Endodermal cell (in vitro differentiated cells): ENCODE measurements at places on chromosomes 3 and 15.

DNA sequence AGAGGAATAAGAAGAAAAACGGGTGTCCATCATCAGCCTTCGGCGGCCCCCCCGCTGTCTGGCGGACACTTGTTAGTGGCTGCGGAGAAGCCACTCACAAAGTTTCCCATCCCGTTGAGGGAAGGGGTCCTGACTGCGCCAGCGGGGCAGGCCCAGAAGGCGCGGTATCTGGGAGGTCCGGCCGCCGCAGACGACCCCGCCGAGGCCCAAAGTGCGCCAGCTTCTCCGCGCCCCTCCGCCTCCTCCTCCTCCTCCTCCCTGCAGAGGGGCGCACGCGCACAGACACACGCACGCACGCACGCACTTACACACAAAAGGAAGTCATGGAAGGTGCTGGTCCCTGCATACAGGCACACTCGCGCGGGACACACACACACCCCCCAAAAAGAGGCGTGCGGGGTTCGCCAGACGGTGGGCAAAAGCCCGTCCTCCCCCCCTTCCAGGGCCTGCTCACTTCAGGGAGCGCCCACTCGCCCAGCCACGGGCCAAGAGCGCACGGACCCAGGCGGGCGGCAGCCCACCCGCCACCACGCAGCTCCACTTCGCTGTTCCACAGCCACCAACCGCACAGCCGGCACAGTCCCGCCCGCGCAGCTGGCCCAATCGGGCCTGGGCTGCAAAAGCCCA lies 18.0 kb downstream of the ZNF148 start:
- DNase-seq: peak; percentile 70

GRCh38 chr15:100340721-100341238 lies 995 bp downstream of the ADAMTS17 start:
- DNase-seq: peak; percentile 73

DNA sequence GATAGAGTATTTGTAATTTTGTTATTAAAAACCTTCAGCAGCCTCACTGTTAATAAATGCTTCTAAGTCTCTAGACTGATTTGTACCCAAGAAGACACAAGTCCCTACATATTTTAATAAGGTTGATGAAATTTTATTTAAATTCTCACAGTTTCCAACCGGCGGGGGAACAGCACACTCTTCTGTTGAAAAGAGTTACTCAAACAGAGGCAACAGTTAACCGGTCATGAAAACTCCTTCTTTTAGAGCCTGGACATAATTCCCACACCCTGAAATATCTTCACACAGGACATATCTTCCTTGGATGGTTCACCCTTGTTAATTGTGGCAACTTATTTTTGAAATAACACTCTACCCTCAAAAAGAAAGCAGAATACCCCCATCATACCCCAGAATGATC lies 278.8 kb downstream of the FOXP1 start:
- DNase-seq: no peak

DNA sequence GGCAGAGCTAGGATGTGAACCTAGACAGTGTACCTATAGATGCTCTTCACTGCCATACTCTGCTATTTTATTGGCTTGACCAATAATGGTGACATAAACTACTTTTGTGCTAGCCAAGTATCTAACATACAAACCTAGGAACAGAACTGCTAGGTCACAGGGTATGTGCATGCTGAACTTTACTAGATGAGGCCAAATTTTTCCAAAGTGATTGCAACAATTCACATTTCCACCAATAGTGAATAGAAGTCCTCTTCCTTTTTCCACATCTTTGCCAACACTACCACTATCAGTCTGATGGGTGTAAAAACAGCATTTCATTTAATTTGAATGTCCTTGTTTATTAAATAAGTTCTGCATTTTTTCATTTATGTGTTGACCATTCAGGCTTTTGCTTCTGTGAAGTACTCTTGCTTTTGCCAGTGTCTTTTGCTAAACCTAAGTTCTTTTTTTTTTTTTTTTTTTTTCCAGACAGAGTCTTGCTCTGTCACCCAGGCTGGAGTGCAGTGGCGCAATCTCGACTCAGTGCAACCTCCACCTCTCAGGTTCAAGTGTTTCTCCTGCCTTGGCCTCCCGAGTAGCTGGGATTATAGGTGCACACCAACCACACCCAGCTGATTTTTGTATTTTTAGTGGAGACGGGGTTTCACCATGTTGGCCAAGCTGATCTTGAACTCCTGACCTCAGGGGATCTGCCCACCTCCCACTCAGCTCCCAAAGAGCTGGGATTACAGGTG lies 54.1 kb downstream of the DCAF1 start:
- no peak for DNase-seq

GRCh38 chr15:96107916-96108315 lies 222.6 kb upstream of the NR2F2 start:
- no peak for DNase-seq

- DNase-seq: no peak
Observed at GRCh38 chr3:50448752-50449539, 54.5 kb downstream of the CACNA2D2 start.

- peak; percentile 60 for DNase-seq
Observed at GRCh38 chr15:35784745-35785144, 238.8 kb upstream of the DPH6 start.

DNA sequence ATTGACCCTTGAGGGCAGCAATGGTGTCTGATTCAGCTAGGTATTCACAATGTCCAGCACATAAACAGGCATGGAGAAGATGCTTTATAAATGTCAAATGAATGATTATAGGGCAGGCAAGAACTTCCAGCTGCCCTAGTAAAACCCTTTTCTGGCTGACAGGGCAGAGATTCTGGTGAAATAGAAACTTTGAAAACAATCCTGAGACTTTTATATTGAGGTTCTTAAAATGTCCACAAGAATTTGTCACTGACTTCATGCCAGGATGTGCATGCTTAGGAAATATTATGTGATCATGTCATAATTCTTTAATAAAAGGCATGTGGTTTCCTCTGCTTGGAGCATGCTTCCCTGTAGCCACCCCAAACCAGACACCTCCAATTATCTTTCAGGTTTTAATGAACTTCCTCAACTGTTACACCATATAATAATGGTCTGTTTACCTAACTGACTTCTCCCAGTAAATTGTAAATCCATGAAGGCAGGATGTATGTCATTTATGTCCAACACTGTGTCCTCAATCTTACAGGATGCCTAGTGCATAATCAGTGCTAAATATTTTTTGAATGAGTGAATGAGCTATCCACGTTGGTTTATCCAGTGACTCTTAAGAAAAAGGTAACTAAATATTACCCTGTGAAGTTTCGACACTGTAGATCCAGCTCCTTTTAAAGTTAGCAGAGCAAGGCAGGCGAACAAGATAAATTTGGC lies 43.4 kb upstream of the CLRN1 start:
- no peak for DNase-seq

DNA sequence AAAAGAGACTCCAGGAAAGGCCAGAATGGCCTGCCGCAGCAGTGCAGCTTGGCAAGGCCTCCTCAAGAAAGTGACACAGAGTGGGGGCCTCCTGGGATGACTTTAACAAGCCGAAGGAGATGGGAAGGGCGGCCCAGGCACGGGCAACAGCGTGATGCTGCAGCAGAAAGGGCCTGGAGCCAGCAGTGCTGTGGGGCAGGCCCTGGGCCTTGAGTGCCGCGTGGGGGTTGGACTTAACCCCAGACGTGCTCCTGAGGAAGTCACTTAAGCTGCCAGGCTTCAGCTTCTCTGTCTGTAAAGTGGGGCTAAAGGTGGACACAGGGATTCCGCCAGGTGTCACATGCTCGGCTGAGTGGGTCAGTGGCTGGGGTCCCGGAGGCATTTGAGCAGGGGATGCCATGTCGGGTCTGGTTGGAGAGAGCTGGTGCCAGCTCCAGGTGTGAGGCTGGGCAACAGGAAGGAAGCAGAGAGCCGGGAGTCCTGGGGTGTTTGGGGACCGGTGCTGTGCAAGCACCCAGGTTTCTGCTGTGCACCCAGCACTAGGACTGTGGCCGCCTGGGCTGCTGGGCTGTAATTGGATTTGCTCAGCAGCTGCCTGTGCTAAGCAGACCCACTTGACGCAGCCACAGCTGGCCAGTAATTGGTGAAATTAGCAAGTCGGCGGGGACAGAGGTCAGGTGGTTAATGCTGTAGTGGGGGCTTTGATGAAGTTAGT lies 7.8 kb downstream of the DNAJB8 start:
- DNase-seq: no peak

DNA sequence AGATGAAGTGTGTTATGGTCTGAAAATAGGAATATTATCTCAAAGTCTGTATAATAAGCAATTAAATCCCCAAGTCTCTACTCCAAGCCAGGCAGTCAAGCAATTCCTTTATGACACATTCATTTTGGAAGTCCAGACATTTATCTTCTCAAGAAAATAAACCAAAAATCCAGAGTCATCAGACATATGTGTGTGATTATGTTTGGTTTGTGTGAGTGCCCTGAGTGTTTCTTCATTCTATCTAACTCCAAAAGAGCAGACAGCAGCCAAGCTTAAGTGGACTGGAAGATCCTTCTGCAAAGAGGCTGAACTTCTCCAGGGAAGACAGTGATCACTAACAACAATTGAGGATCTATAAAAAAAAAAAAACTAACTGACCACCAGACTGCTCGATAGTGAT lies 239.8 kb downstream of the STAG1 start:
- no peak for DNase-seq

DNA sequence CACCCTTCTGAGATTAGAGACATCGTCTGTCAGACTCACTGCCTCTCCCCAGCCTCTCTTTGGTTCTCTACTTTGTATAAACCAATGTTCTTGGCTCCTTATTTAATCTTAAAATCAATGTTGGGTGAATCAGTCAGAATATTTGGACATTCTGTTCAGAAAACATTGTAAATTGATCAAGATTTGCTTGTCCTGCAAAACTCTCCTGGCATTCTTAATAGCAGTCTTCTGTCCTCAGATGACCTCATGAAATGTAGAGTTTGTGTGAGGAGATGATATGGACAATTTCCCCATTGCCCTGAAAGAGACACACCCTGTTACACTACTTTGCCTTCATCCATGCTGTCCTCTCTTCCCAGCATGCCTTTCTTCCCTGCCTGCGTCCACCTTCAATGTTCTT lies 33.6 kb downstream of the CD200R1L start:
- DNase-seq: no peak
